Activated CD4-positive, alpha-beta T cell treated with anti-CD3 and anti-CD28 coated beads, Interleukin-2, amount 50 U/mL, for 16 hours (primary cell): ENCODE measurements at places on chromosomes 4 and X.

GRCh38 chr4:52366621-52367020 is 292.5 kb downstream of the USP46 start:
- no peak for DNase-seq

DNA sequence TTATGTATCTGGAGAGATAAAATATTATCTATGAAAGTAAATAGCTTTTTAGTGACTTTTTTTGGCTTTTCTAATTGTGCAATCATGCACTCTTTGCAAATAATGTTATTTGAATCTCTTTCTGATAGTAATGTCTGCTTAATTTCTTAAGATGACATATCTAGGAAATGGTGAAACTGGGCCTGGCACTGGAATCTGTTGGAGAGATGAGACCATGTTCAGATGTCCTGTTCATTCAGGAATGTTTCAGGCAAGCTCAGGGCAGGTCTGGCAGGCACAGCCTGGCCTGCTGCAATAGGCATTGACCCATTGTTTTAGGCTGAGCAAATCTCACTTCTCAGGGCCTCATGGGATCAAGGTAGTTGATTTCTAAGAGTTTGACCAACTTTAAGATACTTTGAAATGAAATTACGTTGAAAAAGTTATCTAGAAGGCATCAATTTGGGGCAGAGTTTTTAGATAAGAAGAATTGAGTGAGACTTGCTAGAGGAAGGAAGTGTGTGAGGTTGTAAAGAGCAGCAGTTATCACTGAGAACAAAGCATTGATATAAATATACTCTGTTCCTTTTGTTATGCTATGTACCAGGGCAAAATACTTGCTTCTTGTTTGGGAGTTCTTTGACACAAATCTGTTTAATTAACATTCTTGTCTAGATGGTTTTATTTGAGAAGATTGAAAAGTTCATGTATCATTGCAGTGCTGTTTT is 133.0 kb upstream of the LEF1 start:
- DNase-seq: no peak

- no peak for DNase-seq
Measured at GRCh38 chr4:112348488-112349158, 51.5 kb downstream of the ALPK1 start.

DNA sequence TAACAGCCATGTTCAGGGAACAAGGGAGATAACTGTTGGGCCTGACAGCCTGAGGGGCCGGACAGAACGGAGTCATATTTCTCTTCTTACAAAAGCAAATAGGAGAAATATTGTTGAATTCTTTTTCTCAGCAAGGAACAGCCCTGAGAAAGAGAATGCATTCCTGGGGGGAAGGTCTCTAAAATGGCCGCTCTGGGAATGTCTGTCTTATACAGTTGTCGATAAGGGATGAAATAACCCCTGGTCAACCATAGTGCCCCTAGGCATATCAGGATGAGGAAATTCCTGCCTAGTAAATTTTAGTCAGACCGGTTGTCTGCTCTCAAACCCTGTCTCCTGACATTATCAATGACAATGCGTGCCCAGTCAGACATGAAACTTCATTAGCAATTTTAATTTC is 1925.5 kb downstream of the PCDH7 start:
- DNase-seq: no peak

DNA sequence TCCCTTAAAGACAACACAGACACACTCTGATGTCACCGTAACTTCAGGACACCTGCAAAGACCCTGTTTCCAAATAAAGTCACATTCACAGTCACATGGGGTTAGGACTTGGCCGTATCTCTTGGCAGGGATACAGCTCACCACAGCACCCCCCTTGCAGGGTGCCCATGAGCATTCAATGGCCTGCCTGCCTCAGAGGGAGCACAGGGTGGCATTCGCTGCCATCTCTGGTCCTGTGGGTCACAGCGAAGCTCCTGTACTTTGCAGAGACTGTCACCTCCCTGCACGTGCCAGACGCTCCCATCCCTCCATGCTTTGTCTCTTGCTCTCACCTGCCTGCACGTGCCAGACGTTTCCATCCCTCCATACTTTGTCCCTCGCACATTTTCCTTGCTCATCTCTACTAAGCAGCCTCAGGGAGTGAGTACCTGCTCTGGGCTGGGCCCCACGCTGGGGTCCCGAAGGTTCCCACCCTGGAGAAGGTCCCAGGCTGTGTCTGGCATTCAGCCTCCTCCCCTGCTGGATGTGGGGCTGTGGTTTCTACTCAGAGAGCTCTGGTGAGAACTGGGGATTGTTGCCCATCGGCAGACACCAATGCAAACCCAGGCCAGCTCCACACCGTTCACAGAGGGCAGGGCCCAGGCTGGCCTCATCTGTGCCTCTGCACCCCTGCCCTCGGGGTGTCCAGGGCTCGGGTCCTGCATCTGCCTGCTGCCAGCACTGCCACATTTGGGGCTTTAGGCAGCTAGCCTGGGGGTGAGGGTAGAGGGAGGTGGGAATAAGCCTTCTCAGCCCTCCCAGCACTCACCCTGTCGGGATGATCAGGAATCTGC is 15.8 kb downstream of the HTRA3 start:
- no peak for DNase-seq

- no peak for DNase-seq
Measured at GRCh38 chr4:112594993-112595392, 41.7 kb downstream of the ZGRF1 start.

DNA sequence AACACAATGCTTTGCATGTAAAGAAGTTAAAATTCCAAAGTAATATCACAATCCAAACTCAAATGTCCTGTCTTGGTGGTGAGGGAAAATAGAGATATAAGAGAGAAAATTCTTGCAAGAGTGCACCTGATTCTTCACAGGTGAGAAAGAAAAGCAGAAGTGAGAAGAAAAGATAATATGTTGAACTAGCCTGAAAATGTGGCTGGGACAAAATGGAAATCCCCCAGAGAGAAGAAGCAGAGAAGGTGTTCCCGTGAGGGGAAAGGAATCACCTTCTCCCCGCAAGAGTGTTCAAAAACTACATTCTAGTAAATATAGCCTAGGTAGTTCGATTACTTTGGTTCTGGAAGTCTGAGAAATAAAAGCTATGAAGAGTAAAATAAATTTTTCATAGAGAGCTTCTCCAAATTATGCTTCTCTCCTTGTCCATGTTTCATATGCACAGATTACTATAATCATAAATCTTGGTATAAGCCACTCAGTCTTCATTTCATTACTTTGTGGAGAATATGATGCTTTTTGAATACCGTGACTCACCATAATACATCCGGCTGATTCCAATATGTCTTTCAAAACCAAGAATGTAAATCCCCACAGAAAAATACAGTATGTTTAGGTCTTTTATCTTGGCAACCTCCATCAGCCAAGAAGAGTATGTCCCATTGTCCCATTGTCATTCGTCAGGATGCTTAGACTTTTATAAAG is 63.1 kb downstream of the COX18 start:
- DNase-seq: no peak

DNA sequence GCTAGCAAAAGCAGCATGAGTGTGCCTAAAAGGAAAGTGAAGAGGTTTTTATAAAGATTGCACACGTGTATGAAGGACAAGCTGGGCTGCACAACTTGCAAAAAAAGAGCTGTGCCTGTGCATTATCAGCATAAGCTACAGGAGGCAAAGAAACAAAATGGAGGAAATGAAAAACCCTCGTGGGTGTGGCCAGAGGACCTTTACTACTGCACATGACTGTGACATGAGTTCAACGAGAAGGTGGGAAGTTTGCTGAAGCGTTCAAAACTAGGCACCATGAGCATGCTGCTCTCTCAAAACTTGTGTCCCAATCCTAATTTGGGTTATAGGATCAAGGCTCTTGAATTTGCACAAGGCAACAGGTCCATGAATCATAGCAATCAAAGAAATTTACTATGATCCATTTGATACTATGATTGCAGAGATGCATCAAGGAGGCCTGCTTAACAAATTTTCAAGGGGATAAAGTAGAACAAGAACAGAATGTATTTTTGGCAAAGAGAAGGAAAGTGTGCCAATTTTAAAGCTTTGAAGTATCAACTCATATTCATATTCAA is 38.1 kb upstream of the CXorf38 start:
- no peak for DNase-seq

- no peak for DNase-seq
Measured at GRCh38 chrX:5595570-5595969, 633.1 kb downstream of the NLGN4X start.

GRCh38 chr4:107034996-107035818 is 906 bp downstream of the DKK2 start:
- no peak for DNase-seq

DNA sequence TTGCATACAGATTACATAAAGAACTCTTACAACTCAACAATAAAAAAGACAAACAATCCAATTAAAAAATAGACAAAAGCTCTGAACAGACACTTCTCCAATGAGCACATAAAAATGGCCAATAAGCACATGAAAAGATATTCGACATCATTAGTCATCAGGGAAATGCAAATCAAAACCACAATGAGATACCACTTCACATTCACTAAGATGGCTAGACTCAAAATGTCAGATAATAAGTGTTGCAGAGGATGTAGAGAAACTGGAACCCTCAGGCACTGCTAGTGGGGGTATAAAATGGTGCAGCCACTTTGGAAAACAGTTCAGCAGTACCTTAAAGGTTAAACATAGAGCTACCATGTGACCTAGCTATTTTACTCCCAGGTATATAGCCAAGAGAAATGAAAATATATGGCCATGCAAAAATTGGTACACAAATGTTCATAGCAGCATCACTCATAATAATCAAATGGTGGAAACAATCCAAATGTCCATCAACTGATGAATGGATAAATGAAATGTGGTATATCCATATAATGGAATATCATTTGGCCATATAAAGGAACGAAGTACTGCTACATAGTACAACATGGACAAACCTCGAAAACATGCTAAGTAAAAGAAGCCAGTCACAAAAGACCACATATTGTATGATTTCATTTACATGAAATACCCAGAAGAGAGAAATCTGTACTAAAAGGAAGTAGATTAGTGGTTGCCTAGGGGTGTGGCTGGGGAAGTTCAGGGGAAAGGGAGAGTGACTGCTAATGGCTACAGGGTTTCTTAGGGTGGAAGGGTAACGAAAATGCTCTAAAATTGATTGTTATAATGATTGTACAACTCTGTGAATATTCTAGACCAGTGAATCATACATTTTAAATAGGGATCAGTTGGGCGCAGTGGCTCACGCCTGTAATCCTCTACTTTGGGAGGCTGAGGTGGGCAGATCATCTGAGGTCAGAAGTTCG is 29.4 kb downstream of the SASH3 start:
- DNase-seq: no peak

GRCh38 chr4:72463724-72464123 is 105.3 kb downstream of the ADAMTS3 start:
- DNase-seq: no peak

DNA sequence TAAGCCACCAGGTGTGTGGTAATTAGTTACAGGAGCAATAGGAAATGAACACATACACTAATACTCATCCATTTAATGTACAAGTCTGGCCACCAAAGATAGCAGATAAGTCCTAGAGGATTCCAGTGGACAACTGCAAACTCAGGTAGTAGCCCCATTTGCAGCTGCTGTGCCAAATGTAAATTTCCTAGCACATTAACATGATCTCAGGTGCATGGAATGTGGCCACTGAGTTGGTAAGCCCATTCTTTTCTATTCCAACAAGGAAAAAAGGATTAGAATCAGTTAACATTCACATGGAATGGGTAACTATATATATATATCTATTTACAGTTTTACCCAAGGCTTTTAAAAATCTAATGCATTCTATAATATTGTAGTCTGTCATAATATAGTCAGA is 23.3 kb upstream of the FRAS1 start:
- DNase-seq: no peak

DNA sequence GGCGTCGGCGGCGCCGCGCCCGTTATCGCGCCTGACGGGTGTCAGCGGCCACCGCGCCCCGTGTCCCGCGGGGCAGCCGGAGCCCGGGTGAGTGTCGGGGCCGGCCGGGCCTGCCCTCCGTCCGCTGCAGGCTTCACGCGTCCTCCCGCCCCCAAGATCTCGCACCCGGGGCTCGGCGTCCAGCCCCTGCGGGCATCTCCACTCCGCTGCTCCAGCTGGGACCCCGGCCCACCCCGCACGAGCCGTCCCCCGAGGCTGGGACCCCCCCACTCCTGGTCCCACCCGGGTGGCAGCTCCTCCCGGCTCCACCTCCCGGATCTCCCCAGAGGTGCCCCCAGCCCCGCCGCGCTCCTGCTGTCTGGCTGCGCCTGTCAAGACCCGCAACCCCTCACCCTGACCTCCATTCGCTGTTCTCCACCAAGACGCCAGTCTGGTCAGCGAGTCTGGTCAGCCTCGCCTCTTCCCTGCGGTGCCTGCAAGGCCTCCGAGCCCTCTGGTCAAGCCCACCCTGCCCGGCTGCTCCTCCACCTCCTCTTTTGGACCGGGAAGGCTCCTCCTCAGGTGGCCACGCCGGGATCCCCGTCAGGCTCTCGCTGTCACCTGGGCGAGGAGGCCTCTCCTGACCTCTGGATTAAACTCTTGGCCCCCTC is 66.0 kb upstream of the NKX1-1 start:
- no peak for DNase-seq

- DNase-seq: no peak
Measured at GRCh38 chr4:123986268-123986798, 589.7 kb downstream of the SPRY1 start.

DNA sequence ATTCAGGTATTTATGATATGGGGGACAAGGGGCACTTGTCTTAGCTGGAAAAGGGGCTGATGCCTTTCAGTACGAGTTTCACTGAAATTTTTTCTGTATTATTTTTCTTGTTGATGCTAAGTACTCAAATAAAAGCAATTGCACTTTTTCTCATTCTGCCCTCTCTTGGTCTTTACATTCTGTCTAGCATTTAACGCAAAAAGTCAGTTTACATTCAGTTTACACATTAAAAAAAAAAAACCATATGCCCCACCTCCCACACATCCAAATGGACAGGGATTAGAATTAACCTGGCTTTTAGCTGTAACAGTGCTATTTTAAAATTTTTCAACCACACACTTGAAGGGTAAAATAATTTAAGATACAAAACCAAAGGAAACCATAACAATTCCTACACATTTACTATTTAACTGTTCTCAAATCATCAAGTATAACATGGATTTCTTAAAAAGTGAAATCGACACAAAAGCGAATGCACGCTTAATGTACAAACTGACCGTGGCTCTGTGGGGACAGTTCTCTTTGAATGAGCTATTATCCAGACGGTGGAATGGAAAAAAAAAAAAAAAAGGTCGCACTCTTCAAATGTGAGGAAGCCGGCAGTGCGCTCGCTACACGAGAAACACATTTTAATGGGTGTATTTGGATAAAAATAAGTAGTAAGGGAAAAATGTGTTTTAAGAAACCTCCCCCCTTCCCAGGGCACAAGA is 1.4 kb downstream of the AMMECR1 start:
- no peak for DNase-seq

DNA sequence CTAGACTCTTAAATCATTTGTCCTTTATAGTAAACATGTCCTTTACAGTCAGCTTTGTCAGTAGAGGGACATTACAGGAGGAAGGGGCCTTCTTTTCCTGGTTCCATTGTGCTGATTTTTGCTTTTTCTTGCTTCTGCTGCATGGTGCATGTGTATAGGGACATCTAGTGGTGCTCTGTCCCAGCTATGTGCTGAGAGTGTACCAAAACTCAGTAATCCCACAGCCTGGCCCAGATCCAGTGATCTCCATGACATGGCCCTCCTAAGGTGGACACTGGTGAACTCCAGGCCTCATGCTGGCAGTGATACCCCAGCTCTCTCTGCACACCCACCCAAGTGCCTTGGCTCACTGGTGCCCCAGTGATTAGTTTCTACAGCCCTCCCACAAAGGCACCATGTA is 45.2 kb downstream of the MAGEB17 start:
- DNase-seq: no peak
